ENCODE measurements at places on chromosomes 7 and 10.

DNA sequence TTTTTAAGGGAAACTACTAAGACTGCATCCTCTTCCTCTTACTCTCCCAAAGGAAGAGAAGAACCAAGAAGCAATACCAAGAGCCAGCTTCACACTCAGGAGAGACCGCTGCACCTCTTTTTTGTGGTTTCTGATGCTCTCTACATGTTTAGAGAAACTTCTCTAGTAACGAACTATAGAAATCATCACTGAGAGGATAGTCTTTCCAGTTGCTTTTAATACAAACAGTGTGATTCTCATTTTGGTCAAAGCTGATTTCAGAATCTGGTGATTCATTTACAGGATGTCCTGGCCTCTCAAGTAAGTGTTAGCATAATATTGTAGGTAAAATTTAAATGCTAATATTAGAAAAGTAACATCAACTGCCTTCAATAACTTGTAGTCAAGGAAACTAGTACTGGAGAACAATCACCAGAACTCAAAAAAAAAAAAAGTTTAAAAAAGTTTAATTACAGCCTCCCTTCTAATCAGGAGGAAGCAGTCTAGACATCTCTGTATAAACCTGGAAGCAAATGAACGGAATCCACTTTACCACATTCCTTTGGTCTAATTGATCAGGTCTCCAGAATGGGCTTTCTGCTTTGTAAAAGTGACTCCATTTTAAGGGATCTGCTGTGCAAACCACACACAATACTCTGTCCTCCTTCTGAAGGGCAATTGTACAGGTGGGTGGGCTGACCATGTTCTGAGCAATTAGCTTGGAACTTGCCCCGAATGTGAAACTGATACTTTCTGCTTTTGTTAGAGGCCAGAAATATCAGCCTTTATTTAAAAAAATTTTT is 3.0 kb downstream of the LAMB1 start:
- no peak for DNase-seq

- DNase-seq: no peak
These were observed 258.3 kb downstream of the RELN start for GRCh38 chr7:103731169-103731568.

DNA sequence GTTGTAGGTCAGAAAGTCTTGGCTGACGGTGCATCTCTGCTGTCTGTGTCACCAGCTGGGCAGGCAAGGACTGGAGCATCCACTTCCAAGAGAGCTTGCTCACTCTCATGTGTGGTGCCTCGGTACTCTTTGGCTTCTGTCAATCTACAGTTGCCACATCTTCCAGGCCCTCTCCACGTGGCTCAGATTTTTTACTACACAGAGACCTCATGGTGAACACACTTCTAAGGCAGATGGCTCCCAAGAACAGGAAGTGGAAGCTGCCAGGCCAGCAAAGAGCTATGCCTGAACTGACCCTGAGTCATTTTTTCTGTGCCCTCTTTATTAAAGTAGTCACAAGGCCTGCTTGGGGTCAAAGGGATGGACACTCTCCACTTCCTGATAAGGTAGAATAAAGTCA is 351.5 kb upstream of the AUTS2 start:
- DNase-seq: no peak

GRCh38 chr7:140898786-140899536 is 25.8 kb downstream of the BRAF start:
- no peak for DNase-seq

GRCh38 chr7:33062023-33062781 is at the start of gene NT5C3A:
NT5C3A (minus strand) TSS chr7:33062776; CDS start chr7:33062705, 71 bp downstream.
- DNase-seq: no peak

DNA sequence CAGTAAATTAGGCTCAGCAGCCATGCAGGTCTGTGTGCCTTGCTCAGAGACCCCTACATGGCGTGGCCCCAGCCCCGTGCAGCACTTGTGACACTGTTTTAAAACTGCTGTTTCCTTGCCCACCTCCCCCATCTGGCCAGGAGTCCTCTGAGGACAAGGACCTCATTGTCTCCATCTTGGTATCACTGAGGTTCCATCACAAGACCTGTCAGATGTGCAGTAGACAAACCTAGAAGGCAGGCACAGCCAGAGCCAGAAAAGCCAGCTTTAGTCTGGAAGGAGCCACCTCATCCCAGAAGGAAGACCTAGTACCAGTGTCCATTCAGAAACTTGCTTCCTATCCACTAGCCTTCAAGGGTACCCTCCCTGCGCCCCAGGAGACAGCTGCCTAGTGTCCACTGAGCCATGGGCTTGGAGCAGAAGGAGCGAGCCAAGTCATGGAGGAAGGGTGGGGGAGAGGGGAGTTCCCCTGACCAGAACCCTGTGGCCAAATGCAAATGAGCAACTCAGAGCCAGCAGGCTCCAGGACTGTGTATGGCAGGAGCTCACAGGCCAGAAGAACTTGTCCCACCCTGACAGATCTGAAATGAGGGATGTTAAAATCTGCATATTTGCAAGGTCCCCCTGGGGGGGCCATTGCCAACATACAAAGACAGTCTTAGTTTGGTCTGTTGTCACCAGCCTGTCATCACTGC is 176.1 kb downstream of the SH3PXD2A start:
- DNase-seq: no peak

DNA sequence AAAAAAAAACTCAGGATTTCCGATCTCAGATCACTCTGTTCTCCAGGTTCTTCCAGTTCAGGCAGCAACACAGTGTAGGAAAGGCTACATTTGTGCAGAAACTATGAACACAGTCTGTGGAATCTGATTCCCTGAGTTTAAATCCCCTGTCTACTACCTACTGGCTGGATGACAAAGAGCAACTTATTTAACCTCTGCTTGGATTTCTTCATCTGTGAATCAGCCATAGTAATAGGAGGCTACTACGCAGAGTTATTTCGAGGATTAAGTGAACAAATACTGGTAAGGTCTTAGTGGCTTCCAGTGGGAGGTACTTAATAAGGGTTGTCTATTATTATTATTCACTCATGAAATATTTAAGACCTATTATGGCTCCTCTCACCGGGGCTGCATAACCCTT is 44.3 kb upstream of the PDCD4 start:
- no peak for DNase-seq

DNA sequence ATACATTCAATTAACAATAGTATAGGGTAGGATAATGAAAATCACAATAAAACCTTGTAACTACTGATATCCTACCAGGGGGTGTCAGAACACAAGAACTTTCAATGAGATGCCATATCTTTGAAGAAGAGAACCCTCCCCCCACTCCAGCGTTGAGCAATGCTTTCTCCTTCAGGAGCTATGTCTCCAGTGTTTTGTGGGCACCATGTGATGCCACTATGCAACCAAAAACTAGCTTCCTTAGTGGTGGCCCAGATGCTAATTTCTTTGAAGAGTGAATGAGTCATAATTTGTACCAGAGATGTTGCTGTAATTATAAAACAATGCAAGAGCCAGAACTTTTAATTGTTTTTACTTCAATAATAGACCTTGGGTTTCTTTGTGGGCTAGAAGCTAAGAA is 76.0 kb upstream of the ADO start:
- peak; percentile 55 for DNase-seq

GRCh38 chr10:92064506-92064905 is 140.9 kb downstream of the BTAF1 start:
- no peak for DNase-seq

DNA sequence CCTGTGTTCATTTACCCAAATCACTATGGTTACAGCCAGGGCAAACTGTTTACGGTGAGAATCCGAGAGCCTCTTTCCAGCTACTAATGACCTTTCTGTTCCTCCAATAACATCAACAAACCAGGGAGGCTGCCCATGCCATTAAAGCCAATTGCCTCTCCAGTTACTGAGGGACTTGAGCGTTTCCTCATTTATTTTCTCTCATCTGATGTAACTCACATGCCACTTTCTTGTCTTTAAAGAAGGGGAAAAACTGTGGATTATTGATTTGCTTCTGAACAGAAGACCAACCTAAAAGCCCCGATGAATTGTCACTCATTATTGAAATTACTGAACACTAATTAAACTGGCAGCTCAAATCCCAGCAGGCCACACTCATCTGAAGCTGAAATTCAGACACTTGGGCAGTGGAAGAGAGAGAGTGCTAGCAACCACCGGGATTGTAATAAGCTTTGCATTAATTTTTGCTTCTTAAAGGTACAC is 595.8 kb upstream of the MKI67 start:
- DNase-seq: no peak

DNA sequence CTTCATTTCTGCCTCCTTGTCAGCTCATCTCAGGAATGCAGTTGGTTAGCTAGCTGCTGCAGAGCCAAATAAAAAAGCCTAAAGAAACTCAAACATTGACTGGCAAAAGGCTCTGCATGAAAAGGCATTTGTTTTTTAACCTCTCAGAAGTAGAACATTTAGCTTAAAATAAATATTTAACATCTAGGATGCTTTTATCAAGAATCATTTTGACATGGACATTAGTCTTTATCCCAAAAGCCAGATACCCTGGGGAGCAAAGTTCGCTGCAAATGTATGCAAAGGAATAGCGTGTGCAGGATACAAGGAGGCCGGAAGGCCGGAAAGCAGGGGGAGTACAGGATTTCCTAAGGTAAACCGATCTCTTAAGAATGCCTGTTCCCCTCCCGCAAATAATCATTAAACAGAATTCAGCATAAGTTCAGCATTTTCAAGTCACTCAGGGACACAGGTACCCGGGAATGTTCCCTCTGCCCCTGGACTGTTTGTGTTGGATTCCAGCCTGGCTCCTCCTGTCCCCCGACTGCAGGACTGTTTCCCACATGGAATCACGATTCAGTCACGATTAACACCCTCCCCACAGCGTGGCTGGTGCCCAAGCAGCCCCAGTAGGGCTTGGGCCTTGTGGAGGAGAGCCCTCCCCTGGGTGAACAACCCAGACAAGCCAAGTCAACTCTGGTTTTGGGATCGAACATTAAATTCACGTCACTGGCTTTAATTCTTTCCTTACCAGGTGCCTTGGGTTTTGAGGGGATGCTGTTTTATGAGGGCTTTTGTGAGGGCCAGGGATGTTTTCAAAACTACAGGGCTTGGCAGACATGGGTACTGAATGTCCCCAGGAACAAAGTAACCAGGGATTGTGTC is 97.8 kb downstream of the HIPK2 start:
- DNase-seq: no peak

- DNase-seq: no peak
These were observed 60.4 kb downstream of the INPP5F start for GRCh38 chr10:119786117-119786769.

DNA sequence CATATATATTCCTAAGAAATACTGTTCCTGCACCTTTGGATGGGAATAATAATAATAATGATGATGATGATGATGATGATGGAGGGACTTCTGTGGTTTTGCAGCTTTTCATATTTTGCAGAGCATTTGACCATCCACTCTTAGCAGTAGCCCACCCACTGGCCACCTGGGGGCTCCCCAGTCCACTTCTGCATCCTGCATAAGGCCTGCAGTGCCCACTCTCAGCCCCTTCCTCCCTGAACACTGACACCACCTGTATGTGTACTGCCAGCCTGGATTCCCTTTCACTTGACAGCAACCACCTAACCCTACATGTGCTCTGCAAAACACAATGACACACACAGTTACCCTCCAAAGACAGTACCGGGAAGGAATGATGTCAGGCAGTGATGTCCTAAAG is 131.4 kb downstream of the ADAM12 start:
- no peak for DNase-seq

DNA sequence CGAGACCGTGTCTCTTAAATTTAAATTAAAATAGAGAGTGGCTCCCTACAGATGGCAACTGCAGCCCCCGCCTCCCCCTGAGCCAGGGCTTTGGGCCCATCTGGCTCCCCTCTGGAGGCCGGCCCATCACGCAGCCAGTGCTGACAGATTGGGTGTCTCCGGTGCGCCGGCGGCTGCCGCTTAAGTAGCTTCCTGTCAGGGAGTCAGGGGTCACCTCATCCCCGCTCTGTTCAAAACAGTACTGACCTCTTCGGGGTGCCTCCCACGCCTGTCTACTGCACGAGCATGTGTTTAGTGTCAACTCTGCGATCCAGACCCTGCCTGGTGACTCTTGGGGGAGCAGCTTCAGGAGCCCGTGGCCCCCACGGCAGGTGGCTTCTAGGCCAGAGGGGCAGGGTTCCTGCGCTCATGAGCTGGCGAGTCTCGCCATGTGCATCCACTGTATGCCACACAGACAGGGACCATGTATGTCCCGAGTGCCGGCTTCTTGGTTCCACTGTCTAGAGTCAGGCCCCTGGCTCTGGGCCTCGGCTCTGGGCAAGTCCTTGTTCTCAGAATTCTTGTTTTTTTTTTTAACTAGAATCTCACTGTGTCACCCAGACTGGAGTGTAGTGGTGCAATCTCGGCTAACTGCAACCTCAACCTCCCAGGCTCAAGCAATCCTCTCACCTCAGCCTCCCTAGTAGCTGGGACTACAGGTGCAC is 36.1 kb downstream of the KCTD7 start:
- no peak for DNase-seq

DNA sequence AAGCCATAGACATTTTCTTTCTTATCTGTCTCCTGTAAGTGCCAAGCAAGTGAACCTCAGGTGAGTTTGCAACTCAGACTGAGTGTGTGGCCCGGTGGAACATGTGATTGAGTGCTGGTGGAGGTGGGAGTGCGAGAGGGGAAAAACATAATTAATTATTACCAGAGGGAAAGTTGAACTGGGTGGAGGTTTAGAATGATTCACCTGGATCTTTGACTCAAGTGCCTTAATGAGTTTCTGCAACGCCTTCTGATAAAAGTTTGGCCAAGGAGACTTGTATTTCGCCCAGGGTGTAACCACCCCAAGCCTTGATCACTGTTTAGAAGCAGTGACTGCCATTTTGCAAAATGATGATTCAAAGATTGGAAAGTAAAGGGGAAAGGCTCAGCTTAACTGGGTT is 513.9 kb downstream of the GATA3 start:
- no peak for DNase-seq

DNA sequence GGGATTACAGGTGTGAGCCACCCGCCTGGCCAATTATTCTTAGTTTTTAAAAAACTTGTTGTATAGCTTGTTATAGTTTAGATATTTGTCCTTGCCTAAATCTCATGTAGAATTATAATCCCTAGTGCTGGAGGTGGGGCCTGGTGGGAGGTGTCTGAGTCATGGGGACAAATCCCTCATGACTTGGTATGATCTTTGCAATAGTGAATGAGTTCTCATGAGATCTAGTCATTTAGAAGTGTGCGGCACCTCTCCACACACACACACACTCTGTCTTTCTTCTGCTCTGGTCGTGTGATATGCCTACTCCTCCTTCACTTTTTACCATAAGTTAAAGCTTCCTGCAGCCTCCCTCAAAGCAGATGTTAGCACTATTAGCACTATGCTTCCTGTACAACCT is 37.2 kb downstream of the FAM149B1 start:
- DNase-seq: no peak

- DNase-seq: no peak
These were observed 21.7 kb upstream of the PCGF5 start for GRCh38 chr10:91198781-91199180.

DNA sequence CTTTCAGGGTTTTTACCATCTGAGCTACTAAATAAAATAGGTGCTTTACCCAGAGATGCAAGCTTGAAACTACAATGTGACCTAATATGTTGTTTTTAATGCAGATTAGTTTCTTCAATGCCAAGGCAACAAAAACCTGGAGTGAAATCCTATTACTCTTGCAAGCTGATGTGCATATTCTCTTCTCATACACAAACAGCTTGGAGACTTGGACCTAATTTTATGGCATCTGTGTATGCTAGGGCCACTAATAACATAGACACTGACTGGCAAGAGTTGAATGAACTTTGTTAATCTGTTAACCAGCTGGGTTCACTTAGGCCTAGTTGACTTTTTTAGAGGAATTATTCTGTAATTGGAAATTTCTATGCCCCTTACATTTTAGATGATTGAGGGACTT is 23.4 kb upstream of the SMIM30 start:
- DNase-seq: no peak
